ENCODE measurements at places on chromosomes 1 and 21.

DNA sequence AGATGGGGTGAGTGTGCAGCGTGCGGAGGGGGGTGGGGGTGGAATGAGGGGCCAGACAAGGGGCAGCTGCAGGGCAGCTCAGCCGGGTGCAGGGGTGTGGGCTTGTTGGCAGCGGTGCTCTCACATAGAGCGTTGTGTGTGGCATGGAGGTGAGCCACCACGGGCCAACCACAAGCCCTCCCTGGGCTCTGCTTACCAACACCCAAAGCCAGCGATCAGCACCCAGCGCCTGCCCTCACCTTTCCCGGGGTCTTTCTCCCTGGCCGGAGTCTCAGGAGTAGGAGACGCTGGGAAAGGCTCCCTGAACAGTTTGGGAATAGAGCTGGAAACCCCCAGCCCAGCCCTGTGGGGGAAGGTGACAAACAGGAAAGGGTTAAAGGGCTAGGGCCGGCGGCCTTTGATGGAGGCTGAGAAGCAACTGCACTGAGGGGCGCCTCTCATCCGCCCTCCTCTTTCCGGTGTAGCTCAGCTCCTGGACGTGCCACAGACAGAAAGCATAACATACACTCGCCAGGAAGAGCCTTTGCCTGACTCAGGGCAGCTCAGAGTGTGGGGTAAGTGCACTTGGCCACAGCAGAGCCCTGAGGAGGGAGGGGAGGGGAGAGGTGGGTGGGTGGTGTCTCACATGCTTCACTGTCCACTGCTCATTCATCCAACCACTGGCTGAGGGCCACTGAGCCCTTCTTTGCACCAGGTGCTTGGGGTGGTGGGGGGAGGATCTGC lies 577 bp downstream of the IKBKE start:
- no peak for DNase-seq

GRCh38 chr1:105485207-105485606 lies 1571.3 kb upstream of the PRMT6 start:
- DNase-seq: no peak

DNA sequence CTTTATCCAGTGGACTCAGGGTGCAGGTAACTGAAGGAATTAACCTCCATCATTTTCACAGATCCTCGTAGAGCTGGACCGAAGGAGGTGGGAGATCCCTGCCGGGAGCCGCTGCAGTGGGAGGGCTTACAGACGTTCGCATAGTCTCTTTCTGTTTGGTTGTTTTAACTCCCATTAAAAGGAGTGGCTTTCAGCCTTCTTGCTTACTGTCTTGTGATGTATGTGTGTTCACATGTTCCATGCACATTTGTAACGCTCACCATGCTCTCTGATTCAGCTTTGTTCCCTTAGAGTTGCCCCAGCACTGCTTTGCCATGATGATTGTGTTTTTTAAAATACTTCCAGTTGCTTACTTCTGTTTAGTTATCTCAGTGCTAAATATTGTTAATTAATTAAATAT lies 85.8 kb downstream of the ADARB1 start:
- DNase-seq: no peak

DNA sequence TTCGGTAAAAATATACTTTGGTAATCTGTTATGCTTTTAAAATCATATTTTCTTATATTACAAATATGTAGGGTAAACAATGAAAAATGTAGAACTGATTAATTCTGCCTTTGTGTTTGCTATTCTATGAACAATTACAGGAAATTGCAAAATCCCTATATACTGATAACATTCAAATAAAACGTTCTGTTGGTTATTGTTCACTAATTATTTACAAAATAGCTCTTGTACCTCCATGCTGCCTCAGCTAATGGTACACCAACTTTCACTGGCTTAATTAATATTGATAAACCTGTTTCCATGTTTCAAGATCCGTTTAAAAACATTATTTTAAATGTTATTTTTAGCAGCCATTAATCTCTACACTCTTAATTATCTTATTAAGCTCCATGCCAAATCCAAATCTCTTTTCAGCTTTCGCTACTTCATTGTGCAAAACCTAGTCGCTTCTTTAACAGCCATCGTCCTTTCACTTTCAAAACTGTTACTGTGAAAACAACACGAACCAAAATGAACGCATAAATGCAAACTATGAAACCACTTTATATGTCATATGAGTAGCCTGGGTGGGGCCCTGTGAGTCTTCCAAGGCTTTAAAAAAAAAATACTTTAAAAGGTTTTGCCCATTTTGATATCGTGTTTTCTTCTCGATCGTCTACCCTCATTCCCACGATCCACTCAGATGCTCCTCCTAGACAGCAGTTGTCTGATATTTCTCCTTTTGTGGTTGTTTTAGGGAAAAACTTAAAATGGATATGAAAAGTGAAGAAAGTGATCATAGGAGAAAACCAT lies 807.1 kb downstream of the USP25 start:
- no peak for DNase-seq

Data from esophagus squamous epithelium (tissue), 5 donors.